T-cell (primary cell): ENCODE measurements at places on chromosomes 1 and 21.

GRCh38 chr1:1204998-1205768, 1.2 kb downstream of the TNFRSF18 start:
- DNase-seq = no peak
- H3K4me1 ChIP-seq = peaks cover 61% of the 10 kb centered on the region
- no peak overlapping the region for H3K4me3 ChIP-seq
- peaks cover 38% of the 10 kb centered on the region for H3K27me3 ChIP-seq
- peak overlapping the region; percentile 57 for H3K27ac ChIP-seq

DNA sequence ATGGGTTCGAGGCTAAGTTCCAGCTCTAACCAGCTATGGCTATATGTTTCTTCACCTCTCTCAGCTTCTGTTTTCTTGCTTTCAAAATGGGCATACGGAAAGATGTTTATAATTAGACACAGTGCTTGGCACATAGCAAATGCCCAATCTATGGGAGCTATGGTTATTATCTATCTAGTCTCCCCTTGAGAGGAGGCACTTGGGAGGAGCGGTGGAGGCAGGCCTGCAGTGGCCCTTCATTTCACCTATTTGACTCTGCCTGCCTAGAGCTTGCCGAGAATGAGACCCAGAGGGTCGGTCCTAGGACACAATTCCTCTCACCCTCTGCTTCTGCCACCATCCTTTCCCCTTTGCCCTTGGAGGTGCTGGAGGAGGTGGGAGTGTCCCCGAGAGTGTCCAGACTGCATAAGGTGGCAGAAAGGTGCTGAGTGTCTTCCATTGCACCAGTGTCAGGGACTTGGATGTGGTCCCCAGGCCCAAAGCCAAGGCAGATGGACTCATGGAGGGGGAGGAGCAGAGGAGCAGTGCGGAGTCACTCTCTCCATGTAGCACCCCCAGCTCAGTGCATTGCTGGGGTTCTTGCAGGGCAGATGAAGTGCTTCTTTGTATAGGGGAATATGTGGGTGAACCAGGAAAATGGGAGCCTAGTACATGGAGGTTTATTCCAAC, 9.0 kb downstream of the LGR6 start:
- H3K36me3 ChIP-seq = no peaks in the 10 kb centered on the region
- no peak overlapping the region for H3K27ac ChIP-seq
- no peak for DNase-seq
- H3K4me3 ChIP-seq = no peak overlapping the region

DNA sequence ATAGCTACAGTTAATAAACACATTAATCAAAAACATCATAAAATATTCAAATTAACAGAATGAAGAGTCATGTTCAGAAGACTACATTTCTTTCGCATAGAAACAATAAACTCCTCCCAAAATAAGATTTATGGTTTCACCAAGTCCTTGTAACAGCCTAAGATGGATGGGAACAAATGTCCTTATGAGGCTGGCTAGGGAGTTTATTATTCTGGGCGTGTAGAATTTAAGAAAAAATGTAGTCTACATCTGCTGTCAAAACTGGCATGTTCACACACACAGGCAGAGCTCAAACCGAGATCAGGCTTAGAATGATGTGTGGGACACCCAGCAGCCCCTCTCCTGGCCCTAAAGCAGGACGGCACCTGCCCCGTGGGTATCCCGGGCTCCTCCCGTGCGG, 101.1 kb downstream of the NPHP4 start:
- H3K4me1 ChIP-seq = no peaks in the 10 kb centered on the region
- no peak for DNase-seq
- H3K4me3 ChIP-seq = no peak overlapping the region
- no peaks in the 10 kb centered on the region for H3K36me3 ChIP-seq

- no peak for DNase-seq
- peaks cover 32% of the 10 kb centered on the region for H3K4me1 ChIP-seq
- no peak overlapping the region for H3K4me3 ChIP-seq
- H3K36me3 ChIP-seq = no peaks in the 10 kb centered on the region
Measured at GRCh38 chr21:25559746-25560145, 47.5 kb downstream of the MRPL39 start.

GRCh38 chr1:6025269-6026094, 20.2 kb upstream of the KCNAB2 start:
- H3K36me3 ChIP-seq = no peaks in the 10 kb centered on the region
- DNase-seq = no peak
- peak overlapping the region; percentile 81 for H3K4me3 ChIP-seq
- H3K4me1 ChIP-seq = peaks cover 58% of the 10 kb centered on the region
- no peaks in the 10 kb centered on the region for H3K27me3 ChIP-seq

DNA sequence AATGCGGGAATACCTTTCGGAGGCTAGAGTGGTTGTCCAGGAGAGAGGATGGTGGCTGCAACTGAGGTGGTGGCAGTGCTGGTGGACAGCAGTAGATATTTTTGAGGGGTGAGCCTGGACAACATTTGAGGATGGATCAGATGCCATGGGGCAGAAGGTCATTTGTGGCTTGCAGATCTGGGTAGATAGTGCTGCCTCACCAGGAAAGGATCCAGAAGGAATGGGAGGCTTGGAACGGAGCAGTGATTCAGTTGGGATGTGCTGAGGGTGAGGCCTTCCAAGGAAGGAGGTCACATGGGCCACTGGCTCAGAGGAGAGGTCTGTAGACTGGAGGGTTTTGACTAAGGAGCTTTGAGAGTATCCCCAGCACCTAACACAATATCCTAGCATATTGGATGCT, 110.8 kb upstream of the KAZN start:
- H3K4me1 ChIP-seq = no peaks in the 10 kb centered on the region
- no peak overlapping the region for H3K4me3 ChIP-seq
- no peaks in the 10 kb centered on the region for H3K36me3 ChIP-seq
- no peak for DNase-seq
- H3K27ac ChIP-seq = no peak overlapping the region

- no peak overlapping the region for H3K27ac ChIP-seq
- no peak overlapping the region for H3K4me3 ChIP-seq
- DNase-seq = no peak
- peaks cover 2% of the 10 kb centered on the region for H3K4me1 ChIP-seq
- H3K27me3 ChIP-seq = peaks cover 11% of the 10 kb centered on the region
Measured at GRCh38 chr1:103107741-103108375, 464 bp downstream of the COL11A1 start.

GRCh38 chr1:85484716-85485115, 19.8 kb upstream of the DDAH1 start:
- no peaks in the 10 kb centered on the region for H3K27me3 ChIP-seq
- H3K4me3 ChIP-seq = no peak overlapping the region
- no peak overlapping the region for H3K27ac ChIP-seq
- no peaks in the 10 kb centered on the region for H3K36me3 ChIP-seq
- no peaks in the 10 kb centered on the region for H3K4me1 ChIP-seq
- no peak for DNase-seq

GRCh38 chr21:36207577-36208320, 51.1 kb downstream of the DOP1B start:
- no peaks in the 10 kb centered on the region for H3K27me3 ChIP-seq
- H3K36me3 ChIP-seq = peaks cover 11% of the 10 kb centered on the region
- H3K4me1 ChIP-seq = no peaks in the 10 kb centered on the region
- DNase-seq = no peak

GRCh38 chr1:24191860-24192259, 4.8 kb upstream of the IFNLR1 start:
- H3K27me3 ChIP-seq = peaks cover 5% of the 10 kb centered on the region
- DNase-seq = no peak
- no peak overlapping the region for H3K4me3 ChIP-seq

DNA sequence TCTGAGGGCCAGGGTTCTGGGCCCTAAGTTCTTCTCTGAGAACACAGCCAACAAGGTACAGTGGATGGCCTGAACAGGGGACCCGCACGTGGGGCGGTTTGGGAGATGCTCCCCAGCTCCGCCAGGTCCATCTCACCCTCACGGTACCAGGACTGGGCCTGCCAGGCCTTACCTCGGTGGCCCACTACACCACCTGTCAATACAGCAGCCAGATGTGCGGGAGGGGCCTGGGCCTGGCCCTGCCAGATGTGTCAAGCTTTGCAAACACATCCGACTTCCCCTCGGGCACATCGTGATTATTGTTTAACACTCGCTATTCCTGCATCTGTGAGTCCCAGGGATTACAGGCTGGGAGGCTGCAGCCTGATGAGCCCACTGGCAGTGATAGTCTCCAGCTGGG, 122.4 kb downstream of the LACTBL1 start:
- no peak overlapping the region for H3K27ac ChIP-seq
- no peak for DNase-seq
- no peaks in the 10 kb centered on the region for H3K4me1 ChIP-seq
- H3K27me3 ChIP-seq = peaks cover 57% of the 10 kb centered on the region
- H3K36me3 ChIP-seq = no peaks in the 10 kb centered on the region

GRCh38 chr1:66893712-66894111, 30.9 kb downstream of the DNAI4 start:
- H3K4me1 ChIP-seq = no peaks in the 10 kb centered on the region
- no peaks in the 10 kb centered on the region for H3K36me3 ChIP-seq
- no peak for DNase-seq
- no peaks in the 10 kb centered on the region for H3K27me3 ChIP-seq

GRCh38 chr1:77276941-77277340, 4.9 kb upstream of the AK5 start:
- no peaks in the 10 kb centered on the region for H3K36me3 ChIP-seq
- no peak overlapping the region for H3K27ac ChIP-seq
- H3K4me3 ChIP-seq = no peak overlapping the region
- no peak for DNase-seq
- peaks cover 5% of the 10 kb centered on the region for H3K27me3 ChIP-seq
- H3K4me1 ChIP-seq = peaks cover 24% of the 10 kb centered on the region

- H3K4me1 ChIP-seq = no peaks in the 10 kb centered on the region
- DNase-seq = no peak
- no peaks in the 10 kb centered on the region for H3K36me3 ChIP-seq
- H3K27ac ChIP-seq = no peak overlapping the region
- no peak overlapping the region for H3K4me3 ChIP-seq
Measured at GRCh38 chr1:194078765-194079164, 892.4 kb upstream of the B3GALT2 start.

DNA sequence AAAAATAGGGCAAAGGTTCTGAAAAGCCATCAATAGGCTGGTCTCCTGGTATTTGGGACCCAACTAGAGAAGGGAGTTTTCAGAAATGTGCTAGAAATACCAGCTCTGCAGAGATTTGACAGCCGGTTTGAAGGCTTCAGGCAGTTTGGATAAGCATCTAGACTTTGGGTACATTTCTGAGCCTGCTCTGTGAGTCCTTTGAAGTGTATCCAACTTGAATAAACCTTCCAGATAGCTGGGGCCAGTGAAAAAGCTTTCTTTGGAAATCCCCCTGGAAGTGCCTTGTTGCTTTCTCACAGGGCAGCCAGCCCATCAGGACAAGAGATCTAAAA, 6.4 kb upstream of the PEF1 start:
- peaks cover 8% of the 10 kb centered on the region for H3K27me3 ChIP-seq
- H3K4me3 ChIP-seq = no peak overlapping the region
- H3K4me1 ChIP-seq = peaks cover 1% of the 10 kb centered on the region
- H3K27ac ChIP-seq = no peak overlapping the region
- DNase-seq = no peak
- H3K36me3 ChIP-seq = no peaks in the 10 kb centered on the region

- H3K4me1 ChIP-seq = no peaks in the 10 kb centered on the region
- no peak for DNase-seq
- H3K36me3 ChIP-seq = no peaks in the 10 kb centered on the region
- no peak overlapping the region for H3K4me3 ChIP-seq
Measured at GRCh38 chr1:104380003-104380402, 630.3 kb downstream of the AMY1C start.

DNA sequence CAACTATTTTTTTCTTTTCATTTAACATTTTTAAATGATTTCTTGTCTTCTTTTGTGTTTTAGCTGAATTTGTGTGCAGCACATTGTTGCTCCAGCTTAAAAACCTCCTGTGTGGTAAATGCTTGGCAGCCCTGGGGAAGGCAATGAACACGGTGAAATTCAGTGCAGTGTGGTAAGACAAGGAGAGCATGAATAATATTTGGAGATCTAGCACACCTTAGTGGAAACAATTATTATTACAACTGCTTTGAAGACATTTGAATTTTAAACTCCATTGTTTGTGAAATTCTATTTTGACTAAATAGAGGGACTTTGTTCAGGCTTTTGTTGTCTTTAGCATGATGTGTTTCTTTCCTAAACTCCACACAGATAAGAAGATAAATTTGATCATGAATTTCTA, 242.6 kb upstream of the CXADR start:
- no peak for DNase-seq
- H3K27ac ChIP-seq = no peak overlapping the region
- H3K4me1 ChIP-seq = no peaks in the 10 kb centered on the region
- no peak overlapping the region for H3K4me3 ChIP-seq
- no peaks in the 10 kb centered on the region for H3K36me3 ChIP-seq
